CD4-positive, alpha-beta memory T cell (primary cell): ENCODE measurements at places on chromosomes 13 and 19. TPM values are rescaled to one million over a fixed set of nuclear protein-coding genes. Genes with fewer than 3 reads are reported as not detected.
A peak's percentile ranks its signal among the peaks of the same experiment; 100 is the strongest.

The DMAC2 gene
- 28.9 TPM for total RNA-seq

DNA sequence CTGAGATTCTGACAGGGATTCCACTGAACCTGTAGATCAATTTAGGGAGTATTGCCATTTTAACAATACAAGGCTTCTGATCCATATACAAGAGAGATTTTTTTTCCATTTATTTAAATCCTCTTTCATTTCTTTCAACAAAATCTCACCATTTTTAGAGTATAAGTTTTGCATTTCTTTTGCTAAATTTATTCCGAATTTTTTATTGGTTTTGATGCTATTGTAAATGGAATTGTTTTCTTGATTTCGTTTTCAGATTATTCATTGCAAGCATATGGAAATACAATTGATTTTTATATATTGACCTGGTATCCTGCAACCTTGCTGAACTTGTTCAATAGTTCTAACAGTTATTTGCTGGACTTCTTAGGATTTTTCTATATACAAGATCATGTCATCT lies 18.4 kb downstream of the LEUTX start:
- no peak for DNase-seq

DNA sequence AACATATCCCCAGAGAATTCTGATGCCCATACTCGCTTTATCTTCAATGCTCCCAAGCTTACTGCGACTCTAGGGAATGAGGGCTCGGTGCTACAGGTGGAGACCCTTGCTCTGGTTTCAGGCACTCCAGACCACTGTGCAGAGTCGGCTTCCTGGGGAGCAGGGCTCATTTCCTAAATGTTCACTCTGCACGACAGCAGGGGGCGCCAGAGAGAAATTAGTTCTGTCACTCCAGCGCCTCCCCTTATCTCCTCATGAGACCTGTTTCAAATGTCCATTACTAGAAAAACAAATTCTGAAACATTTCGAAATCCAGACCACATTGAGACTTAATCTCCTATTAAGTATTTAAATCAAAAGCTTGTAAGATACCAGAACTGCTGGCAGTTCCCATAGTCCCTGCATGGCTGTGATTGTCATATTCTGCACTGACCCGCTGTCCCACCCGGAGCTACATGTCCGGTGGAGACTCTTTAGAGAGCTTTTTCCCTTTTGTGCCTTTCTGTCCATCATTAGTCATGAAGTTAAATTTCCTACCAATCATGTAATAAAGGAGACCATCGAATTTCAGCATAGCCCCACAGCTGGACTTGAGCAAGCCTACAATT lies 22.4 kb downstream of the EPSTI1 start:
- peak; percentile 77 for DNase-seq

GRCh38 chr19:28940751-28941500 lies 272.0 kb downstream of the UQCRFS1 start:
- DNase-seq, result no peak

The RUBCNL gene
- not detected for total RNA-seq

- no peak for DNase-seq
Measured at GRCh38 chr19:39603825-39604224, 1.5 kb downstream of the LGALS13 start.

The ZNF181 gene
- total RNA-seq, result 23.6 TPM

DNA sequence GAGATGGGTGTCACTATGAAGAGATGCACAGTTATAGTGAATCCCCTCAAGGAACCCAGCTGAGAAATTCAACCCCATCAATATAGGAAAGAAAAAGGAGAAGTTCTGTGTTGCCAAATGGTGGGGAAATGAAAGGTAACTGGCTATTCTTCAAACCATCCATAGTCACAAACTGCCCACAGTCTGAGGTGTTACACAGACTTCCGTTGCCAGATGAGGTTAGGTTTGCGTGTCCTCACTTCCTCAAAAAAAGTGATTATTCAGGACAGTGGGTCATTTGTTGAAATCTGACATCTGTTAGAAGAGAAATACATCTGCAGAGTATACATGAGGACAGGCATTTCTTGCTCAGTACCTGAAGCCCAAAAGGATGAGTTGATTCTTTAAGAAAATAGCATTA lies 9.0 kb downstream of the SIGLEC5 start:
- no peak for DNase-seq

GRCh38 chr13:104831831-104832230 lies 1703.6 kb downstream of the EFNB2 start:
- DNase-seq, result no peak

DNA sequence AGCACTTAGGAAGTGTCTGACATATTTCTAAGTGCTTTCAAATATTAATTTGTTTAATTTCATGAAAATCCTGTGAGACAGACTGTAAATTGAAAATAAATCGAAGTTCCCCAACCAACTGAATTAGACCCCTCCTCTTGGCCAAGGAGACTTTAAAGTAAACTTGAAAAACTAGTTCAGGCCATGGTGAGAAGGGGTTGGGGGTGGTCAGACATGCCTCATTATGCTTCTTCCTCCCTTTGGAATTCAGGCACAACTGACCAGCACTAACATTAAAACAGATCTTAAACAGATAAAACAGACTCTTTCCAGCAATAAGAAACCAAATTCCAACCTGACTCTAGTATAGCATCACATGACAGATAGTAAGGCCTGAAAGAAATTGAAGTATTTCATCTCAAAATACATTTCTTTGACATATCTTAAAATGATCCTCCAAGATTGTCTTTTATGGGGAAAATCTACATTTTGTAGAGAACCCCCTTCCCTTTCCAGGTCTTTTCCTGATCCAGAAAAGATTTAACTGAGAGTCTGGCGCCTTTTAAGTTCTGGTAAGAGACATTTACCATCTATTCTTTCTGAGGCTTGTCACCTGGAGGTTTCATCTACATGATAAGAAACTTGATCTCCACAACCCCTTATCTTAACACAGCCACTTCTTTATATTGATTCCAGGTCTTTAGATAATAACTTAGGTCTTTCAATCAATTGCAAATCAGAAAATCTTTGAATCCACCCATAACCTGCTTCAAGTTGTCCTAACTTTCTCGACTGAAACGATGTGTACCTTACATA lies 336.5 kb downstream of the PCDH20 start:
- no peak for DNase-seq

GRCh38 chr19:18171605-18172327 lies 1.8 kb upstream of the IFI30 start:
- no peak for DNase-seq

The SLC7A9 gene
- total RNA-seq, result 1.5 TPM

DNA sequence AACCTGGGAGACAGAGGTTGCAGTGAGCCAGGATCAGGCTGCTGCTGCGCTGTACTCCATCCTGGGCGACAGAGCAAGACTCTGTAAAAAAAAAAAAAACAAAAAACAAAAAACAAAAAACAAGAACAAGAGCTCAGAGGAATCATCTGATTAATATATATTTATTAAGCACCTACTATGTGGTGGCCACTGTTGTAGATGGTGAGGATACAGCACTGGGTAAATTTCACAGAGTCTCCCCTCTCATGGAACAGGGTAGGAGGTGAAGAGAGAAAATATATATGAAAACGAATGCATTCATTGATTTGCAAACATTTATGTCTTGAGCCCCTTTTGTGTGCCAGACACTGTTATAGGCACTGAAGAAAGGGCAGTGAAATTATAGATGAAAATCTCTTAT lies 5.9 kb upstream of the SERTAD1 start:
- no peak for DNase-seq

The ZNF226 gene
- total RNA-seq, result 55.6 TPM
